ENCODE measurements at places on chromosomes 5 and 9.
A peak's percentile ranks its signal among the peaks of the same experiment; 100 is the strongest.

GRCh38 chr9:94083384-94083783, 880 bp upstream of the PTPDC1 start:
- DNase-seq = no peak

DNA sequence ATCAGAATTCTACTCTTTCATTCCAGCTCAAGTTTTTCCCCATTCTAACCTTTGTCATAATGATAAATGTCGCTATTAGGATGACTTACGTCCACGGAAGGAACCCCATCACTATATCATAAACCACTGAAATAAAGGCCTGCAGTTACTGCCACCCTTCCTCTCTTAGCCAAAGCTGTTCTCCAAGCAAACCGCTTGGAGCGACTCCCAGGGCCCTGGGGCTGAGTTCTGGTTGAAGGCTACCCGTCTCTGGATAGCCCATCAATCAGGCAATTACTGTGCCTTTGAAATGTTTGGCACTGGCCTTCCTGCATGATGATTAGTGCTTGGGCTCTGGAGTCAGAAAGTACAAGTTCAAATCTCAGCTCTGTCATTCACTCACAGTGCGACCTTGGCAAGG, 386.0 kb downstream of the SPOCK1 start:
- no peak for DNase-seq

- DNase-seq = no peak
These were observed 49.8 kb downstream of the CERT1 start for GRCh38 chr5:75461679-75462078.

- no peak for DNase-seq
These were observed 17.3 kb downstream of the CTXN3 start for GRCh38 chr5:127666043-127666716.

DNA sequence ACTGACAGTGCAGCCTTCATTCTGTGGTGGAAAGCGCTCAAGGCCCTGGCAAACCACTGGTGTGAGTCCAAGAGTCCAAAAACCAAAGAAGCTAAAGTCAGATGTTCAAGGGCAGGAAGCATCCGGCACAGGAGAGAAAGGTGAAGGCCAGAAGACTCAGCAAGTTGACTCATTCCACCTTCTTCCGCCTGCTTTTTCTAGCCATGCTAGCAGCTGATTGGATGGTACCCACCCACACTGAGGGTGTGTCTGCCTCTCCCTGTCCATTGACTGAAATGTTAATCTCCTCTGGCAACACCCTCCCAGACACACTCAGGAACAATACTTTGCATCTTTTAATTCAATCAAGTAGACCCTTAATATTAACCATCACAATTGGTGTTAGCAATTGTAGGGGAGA, 296.1 kb downstream of the NDUFS4 start:
- DNase-seq = no peak

GRCh38 chr9:35856206-35856605, 14.0 kb downstream of the OR13J1 start:
- DNase-seq = no peak

DNA sequence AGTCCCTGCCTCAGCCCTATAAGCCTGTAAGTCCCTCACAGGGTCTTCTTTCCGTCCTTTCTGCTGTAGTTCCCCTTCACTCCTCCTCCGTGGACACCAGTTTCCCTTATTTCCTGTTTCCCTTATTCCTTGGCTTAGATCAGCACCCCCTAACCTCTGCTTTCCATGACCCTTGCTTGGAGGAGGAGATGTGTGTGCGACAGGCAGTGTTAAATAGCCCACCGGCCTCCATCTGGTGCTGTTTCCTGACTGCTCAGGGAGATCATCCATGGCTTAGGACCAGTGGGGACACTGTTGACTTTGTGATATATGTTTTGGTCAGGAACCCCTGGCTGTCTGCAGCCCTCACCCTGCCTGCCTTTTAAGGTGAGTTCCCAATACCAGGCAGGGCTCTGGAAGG, 34.1 kb upstream of the PSD2 start:
- no peak for DNase-seq

DNA sequence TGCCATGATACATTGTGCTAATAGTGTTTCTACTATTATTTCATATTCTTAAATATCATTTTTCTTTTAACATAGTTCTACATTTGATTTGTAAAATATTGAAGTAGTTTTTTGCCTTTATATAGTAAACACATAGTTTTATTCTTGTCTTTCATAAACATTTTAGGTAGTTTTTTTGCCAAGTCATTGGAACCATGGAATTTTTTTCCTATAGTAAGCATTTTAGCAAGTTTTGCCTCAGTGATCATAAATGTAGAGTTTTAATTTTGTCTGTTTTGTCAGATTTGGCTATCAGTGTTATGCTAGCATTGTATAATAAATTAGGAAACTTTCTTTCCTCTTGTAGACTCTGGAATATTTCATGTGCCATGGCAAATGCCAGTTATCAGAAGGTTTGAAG, 137.1 kb upstream of the LPAR1 start:
- no peak for DNase-seq

DNA sequence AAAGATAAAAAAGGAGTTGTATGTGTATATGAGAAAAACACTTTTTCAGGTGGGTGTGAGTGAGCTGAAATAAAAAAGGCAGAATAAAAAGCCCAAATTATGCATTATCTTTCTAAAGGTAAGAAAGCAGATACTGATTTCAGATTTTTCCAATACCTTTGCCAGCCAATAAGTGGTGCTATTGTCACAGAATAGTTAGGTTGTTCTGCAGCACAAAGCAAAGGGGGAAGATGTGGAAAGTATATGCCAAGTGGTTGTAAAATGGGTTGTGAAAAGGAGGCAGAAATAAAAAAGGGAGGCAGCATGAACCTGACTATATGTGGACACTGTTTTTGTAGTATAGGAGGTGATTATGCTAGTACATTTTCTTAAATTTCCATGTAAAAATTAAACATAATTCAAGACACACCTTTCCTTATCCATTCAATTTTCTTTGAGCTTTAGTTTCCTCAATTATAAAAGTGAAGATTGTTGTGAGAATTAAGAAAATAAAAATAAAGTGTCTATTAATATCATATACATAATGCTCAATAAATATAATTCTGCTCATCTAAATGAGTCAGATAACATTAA, 106.7 kb downstream of the SMIM15 start:
- DNase-seq = no peak

DNA sequence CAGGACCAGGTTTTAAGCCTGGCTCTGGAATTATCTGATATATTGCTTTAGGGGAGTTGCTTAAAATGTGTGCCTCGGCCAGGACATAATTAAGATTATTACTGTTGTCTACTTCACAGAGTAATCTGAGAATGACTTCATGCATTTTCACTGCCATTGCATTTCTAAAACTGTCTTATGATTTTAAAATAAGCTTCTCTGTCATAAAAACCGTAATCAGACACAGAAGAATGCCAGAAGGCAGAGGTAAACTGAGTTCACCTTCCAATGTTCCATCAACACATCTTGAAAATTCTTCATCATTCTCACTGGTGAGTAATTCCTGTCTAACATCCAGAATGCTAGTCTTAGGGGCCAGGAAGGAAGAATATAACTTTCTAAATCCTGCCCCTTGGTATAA, 47.1 kb downstream of the ISOC1 start:
- DNase-seq = no peak

DNA sequence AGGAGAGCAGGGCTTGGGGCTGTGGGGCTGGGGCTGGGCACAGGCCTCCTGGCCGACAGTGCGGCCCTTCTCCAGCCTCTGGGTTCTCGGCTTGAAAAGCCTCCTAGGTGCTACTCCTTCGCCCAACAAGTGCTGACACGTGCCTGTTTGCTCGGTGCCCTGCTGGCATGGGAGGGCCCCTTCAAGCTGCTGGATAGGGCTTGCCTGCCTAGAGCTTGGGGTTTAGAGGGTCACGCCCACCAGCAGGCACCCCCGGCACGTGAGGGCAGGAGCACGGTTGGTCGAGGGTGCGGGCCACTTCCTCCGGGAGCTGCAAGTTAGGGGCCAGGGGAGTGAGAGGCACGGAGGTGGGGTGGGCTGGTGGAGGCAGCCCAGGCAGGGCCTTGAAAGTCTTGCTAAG, 106.2 kb downstream of the RXRA start:
- DNase-seq = no peak

DNA sequence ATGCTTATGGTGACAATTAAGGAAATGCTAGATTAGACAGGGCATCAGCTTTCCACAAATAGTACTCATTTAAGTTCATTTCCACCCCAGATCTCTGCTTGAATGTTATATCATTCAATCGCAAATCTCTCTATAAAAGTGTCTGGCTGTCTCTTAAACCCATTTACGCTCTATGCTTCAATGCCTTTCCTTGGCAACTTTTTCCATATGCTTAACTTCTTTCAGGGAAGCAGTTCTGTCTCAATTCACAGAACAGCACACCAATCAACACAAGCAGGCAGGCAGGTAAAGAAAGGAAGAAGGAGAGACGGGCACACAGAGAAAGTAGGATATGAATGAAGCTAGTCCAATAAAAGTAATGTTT, 243.1 kb downstream of the DENND1A start:
- no peak for DNase-seq

GRCh38 chr9:34552986-34553385, 30.2 kb upstream of the ENHO start:
- DNase-seq = no peak

DNA sequence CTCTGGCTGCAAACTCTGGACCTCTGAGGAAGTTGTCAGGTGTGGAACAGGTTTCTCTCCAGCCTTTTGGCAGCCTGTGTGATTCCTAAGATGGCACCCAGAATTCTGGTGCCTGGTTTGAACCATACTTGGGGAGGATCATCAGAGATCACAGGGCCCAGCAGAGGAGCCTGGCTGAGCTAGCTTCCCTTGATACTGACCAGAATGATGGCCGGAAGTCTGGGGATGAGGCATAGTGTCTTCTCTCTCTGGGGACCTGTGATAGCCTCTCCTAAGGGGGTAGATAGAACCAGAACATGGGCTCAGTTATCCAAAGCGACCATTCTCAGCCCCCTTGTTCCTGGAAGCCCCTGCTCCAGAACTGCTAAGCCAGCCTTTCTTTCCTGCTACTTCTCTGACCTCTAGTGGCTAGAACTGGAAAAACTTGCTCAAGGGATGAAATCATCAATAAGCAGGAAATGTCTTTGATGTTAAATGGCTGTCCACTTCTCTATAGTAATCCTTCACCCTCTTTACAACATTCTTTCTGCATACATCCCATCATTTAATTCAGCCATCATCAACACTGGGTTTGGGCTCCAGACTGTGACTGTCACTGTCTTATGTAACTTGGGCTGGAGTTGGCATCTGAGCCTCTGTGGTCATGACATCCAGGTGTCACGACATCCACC, 55.1 kb downstream of the C9orf152 start:
- no peak for DNase-seq

- DNase-seq = no peak
These were observed 15.6 kb upstream of the CLK4 start for GRCh38 chr5:178642351-178642909.

- DNase-seq = no peak
These were observed 400.3 kb downstream of the EBF1 start for GRCh38 chr5:158699298-158699880.

- no peak for DNase-seq
These were observed 892.1 kb downstream of the TLE1 start for GRCh38 chr9:80797101-80797829.

- DNase-seq = no peak
These were observed 212.9 kb downstream of the MAPKAP1 start for GRCh38 chr9:125493881-125494652.

DNA sequence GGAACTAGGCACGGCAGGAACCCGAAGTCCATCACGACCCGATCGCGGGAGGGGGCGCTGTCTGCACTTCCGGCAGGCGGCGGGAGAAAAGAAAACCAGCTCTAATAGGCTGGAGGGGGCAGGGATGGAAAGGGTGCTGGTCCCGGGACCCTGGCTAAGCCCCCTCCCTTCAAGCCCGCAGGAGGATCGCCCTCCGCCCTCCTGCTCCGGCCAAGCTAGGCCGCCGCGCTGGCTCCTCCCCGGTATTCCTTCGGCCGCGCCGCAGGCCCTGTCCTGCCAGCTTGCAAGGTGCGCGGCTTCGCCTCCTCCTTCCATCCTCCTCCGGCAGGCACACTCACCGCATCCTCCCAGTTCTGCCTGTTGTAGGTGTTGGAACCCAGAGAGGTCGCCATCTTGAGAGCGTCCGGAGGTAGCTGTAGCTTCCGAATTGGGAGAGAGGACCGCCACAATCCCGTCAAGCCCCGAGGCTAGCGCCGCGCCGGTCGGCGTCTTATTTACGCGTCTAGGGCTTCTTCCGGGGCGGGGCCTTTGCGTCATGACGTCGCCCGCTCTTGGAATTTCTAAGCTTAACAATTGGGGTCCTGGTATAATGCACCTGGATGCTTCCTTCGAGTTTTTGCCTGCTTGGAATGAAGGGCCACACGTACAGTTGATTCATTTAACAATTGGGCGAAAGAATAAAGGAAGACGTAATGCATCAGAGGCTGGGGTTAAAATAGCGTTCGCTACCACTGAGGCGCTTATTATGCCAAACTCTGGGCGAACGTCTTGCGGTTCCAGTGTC, at the start of gene RBM22:
TSS of gene RBM22 (minus strand) at position 469 of the 784 bp plus-strand sequence. CDS start at position 392, 77 bp downstream.
- peak; percentile 85 for DNase-seq

- DNase-seq = no peak
These were observed 200.0 kb downstream of the FGF10 start for GRCh38 chr5:44189255-44189654.

DNA sequence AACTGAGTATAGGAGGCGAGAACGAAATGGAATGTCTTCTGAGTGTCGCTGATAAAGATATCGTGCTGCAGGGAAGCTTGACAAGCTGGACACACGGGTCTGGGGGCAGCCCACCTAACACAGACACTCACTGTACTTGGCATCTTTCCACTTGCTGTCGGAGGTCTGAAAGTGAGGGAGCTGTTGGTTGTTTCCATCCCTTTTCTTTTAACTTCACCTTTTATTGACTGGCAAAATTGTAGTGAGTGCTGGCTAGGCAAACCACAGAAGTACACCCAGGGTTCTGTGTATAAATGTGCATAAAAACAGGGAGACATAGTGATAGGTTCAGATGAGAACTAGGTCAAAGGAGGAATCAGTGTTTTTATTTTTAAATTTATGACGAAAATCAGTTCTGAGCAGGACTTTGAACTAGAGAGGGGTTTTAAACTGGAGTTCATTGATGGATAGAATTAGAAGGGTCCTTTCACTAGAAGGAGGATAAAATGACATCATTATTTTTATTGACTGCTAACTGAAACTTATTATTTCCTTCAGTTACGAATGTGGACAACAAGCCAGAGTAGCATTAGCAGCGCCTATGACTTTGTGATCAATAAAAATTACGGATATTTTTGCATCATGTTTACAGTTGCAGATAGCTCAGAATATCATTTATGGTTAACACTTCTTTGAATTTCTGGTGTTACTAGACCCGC, 817 bp downstream of the GAPVD1 start:
- DNase-seq = no peak

GRCh38 chr5:169651526-169651925, 14.5 kb downstream of the DOCK2 start:
- DNase-seq = no peak
